ENCODE measurements at places on chromosomes 7 and 10. TPM values are rescaled to one million over a fixed set of nuclear protein-coding genes. Genes with fewer than 3 reads are reported as not detected.

GRCh38 chr10:75294866-75295701 is 59.3 kb upstream of the COMTD1 start:
- DNase-seq, result no peak

DNA sequence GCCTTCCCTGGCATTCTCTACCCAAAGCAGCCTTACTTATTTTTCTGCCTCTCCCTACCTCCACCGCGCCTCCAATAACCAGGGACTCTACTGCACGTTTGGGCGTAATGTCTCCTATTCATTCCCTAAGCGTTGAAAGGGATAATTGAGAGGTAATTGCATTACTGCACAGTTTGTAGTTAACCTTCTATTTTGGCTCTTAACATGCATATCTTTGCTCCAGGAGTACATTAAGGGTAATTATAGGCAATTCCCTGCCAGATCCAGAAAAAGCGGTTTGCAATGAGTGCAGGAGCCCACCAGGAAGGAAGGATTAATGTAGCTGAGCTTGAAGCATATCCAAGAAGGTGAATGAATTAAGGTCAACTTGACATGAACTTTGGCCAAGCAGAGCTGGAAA is 558.4 kb downstream of the TYW1 start:
- DNase-seq, result no peak

DNA sequence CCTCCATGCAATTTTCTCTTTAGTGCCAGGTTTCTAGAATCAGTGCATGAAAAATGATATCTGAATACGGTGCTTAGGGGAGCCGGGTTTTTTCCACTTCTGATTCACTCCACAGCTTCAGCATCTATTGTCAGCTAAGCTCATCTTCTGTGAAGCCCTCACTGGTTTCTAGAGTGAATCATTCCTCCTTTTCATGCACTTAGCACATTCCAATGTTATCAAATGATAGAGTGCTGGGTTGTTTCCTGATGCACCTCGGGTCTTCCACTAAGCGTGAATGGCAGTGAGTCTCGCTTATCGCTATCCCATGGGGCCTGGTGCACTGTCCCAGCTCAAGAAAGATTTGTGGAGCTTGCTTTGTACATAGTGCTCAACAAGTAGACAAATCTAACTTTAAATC is 170.9 kb upstream of the RHEB start:
- DNase-seq, result no peak

DNA sequence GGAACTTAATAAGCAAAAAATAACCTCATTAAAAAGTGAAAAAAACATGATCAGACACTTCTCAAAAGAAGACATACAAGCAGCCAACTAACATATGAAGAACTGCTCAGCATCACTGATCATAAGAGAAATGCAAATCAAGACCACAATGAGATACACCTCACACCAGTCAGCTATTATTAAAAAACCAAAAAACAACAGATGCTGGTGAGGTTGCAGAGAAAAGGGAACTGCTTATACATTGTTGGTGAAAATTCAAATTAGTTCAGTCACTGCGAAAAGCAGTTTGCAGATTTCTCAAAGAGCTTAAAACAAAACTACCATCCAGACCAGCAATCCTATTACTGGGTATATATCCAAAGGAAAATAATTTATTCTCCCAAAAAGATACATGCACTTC is 513.3 kb downstream of the MDFIC start:
- DNase-seq, result no peak

GRCh38 chr7:17184805-17185689 is 113.4 kb upstream of the AHR start:
- no peak for DNase-seq

Gene ASB15
- not detected for total RNA-seq

Gene C10orf67
- not detected for total RNA-seq

DNA sequence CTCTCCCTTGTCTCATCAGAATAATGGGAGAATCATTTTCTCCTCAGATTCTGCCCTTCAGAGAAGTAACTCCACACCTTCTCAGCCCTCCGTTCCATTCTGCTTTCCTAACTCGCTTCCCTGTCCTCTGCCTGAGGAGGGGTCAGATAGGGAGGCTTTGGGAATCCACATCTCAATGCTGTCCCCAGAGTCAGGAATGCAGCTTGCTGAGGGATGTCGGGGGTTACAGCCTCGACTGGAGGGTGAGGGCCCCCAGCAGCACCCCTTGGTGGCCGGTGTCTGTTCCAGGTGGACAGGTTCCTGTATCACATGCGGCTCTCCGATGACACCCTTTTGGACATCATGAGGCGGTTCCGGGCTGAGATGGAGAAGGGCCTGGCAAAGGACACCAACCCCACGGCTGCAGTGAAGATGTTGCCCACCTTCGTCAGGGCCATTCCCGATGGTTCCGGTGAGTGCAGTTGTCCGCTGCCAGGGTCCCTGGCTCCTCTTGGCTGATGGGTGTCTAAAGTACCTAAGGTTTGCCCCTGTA is 6.9 kb downstream of the HKDC1 start:
- no peak for DNase-seq

Gene DRGX
- not detected for total RNA-seq

DNA sequence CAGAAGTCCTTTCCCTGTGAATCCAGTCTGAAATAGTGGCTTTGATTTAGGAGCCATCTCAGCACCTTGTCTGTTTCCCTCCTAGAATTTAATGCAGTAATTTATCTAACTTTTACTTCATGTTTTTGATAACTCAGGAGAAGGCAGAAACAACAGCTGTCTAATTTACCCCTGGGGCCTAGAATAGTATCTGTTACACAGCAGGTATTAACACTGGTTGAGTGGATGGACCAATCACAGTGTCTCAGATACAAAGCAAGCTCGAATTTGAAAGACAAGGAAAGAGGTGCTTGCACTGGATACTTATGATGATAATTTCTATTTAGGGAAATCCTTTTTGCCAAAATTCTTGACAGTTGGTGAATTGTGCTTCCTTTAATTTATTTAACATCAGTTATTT is 23.4 kb downstream of the CHRM2 start:
- no peak for DNase-seq

Gene ENKUR
- not detected for total RNA-seq

Gene CYP3A5
- total RNA-seq, result not detected

GRCh38 chr7:14776266-14776665 is 126.3 kb downstream of the DGKB start:
- no peak for DNase-seq

- DNase-seq, result no peak
These were observed 94.4 kb downstream of the TAX1BP1 start for GRCh38 chr7:27834179-27834921.

- DNase-seq, result no peak
These were observed 21.2 kb upstream of the UCN3 start for GRCh38 chr10:5343561-5343960.

DNA sequence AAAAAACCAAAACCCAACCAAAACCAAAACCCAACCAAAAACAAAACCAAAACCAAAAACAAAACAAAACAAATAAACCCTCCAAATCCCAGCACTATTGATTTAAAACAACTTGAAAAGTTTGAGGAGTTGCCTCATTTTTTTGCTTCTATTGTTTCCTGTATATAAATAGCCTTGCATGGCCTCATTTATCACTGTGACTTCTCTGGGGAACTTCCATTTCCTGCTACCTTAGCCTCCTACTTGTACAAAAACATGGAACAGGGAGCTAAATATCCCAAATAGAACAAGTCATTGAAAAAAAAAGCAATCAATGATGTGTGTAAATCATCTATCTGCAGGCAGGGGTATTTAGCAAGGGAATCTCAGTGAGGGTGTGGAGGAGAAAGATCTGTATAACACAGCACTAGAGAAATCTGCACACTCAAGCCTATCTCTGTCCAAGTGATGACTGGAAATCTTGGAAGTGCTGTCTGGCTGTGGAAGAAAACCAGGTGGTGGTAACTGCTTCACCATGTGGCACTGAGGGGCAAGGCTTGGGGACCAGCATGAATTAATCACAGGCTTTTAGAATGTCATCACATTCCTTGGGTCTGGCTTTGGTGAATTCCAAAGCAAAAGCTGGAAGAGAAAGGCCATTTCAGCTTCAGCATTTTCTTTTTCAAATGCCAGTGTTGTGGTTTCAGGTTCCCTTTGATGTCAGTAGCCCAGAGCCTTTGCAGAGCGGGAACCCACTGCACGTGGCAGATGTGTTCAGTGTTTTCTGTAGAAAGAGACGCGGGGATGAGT is 349.5 kb upstream of the ZNF32 start:
- DNase-seq, result no peak

- no peak for DNase-seq
These were observed 16.3 kb downstream of the MTPN start for GRCh38 chr7:135960709-135961451.

- DNase-seq, result no peak
These were observed 327.1 kb downstream of the GLRX3 start for GRCh38 chr10:130463104-130463875.

- no peak for DNase-seq
These were observed 746.9 kb downstream of the TYW1 start for GRCh38 chr7:67743501-67743900.

DNA sequence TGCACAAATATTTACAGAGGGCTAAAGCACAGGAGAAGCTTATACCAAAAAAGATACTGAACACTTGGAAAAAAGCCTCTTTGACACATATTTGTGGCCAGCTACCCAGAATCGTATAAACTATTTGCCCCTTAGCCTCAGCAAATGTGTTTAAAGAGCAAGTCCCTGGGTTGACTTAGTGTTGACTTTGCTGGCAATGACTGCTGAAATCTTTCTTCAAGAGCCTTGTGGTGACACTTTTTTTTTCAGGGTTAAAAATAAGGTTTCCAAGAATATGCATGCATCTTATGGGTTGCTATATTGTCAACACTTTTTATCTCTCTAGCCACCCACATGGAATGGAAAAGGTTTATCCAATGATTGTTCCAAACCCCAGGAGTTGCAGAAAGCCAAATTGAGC is 14.9 kb upstream of the PLEKHS1 start:
- DNase-seq, result no peak

DNA sequence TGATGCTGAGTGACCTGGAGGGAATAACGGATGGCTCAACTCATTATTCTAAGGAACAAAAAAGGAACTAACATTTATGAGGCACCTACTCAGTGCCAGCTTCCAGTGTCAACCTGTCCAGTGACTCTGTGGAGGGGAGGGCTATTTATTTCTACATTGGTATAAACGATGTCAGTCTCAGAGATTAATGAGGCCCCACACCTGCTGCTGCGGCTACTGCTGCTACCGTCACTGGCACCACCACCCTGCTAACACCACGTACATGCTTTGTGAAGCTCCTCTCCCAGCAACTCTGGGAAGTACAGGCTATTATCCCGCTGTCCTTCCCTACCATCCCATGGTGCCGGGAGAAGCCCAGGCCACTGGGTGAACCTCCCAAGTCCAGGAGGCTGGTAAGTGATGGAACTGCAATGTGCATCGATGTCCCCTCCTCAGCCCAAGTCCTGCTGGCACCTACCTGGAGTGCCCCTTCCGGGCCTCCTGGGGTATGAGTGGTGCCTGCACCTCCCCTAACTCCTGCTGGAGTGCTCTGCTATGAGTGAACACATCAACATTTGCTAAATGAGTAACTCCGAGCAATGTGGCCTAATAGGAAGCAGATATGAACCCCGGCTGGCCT is 101.5 kb downstream of the ARHGAP22 start:
- no peak for DNase-seq

DNA sequence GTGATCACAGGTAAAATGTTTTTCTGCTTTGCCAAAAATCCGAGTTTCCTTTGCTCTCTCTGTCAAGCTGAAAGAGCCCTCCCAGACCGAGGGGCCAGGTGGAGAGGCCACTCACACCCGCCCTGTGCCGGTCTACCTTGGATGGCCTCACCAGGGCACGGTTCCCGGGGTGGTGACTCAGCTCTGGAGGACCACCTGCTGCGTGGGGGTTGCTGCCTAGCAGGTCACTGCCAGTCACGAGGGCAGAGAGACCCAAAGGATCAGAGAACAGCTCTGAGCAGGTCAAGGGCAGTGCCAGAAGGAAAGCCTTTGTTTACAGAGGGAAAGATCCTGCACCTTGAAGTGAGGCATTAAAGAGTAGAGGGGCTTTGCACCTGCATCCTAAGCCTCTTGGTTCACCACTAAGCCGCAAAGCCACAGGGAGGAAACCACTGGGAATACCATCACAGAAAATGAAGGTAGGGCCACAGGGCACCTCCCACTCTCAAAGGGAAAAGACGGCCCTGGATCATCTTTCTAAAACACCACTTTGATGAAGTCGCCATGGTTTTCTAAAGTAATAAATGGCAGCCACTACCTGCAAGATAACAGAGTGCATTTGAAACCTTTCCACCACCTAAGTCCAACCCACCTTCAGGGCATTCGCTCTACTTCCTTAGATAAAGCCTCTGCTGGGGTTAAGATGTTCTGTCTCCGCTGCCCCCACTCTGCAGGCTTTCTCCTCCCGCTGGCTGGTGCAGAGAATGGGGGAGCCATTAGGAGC is 160.3 kb upstream of the KLF14 start:
- no peak for DNase-seq

- DNase-seq, result no peak
These were observed 77.2 kb downstream of the CXCL12 start for GRCh38 chr10:44307691-44308090.

Gene GIMAP7
- total RNA-seq, result not detected

Gene SUN3
- total RNA-seq, result 2.7 TPM

DNA sequence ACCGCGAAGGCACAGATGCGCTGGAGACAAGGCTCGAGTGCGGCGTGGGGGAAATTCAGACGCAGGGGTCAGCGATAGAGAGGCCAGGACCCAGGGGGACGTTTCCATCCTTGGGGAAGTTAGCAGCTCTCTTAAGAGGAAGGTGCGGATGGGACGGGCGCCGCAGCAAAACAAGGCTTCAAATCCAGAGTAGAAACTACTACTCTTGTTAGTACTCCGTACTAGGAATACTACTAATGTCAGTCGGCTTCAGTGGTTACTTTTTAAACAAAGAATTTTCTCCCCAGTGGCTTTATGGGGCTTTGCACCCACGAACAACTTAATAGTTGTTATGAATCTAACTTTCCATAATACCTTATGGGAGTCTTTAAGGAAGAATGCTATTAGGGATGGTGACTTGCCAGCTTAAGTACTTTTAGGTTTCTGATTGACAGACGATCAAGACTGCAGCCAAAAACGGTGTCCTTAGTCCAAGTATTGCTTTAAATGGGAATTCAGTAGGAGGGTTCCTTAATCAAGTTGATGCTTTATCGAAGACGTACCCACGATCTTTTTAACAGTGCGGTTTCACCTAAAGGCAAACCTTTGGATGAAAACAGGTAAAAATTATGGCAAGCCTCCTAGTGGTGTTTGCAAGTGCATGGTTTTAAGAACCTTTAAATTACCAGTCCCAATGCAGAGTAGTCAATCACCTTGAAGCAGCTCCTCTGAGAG is 812 bp upstream of the IDE start:
- DNase-seq, result peak; percentile 55

DNA sequence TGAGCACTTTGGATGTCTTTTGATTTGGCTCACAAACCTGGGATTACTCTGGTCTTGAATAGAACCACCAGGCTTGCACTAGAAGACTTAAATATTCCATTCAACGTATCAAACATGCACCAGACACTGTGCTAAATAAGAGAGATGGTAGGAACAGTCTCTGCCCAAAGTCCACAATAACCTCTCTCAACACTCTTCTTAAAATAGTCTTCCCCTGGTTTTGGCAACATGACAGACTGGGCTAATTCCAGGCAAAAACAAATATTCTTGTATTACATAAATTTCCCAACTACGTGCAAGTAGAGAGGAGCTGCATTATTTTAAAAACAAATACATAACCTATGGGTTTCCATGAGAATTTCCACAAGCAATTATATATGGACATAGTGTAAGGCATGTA is 64.8 kb upstream of the PAPSS2 start:
- DNase-seq, result no peak

Gene VAX1
- not detected for total RNA-seq

GRCh38 chr7:66905689-66906088 is 15.3 kb upstream of the TMEM248 start:
- DNase-seq, result no peak
